Panc1 (cell line): ENCODE measurements at places on chromosomes 16 and 17. TPM values are rescaled to one million over a fixed set of nuclear protein-coding genes. Genes with fewer than 3 reads are reported as not detected.

- DNase-seq: no peak
These were observed 549 bp downstream of the TMEM238L start for GRCh38 chr17:10803350-10803749.

GRCh38 chr16:55056585-55057401, 126.1 kb downstream of the IRX5 start:
- DNase-seq: no peak

GRCh38 chr17:9021158-9021991, at the start of gene NTN1:
Gene NTN1 (plus strand): TSS chr17:9021510. CDS start chr17:9022374, 864 bp downstream.
- DNase-seq: no peak

DNA sequence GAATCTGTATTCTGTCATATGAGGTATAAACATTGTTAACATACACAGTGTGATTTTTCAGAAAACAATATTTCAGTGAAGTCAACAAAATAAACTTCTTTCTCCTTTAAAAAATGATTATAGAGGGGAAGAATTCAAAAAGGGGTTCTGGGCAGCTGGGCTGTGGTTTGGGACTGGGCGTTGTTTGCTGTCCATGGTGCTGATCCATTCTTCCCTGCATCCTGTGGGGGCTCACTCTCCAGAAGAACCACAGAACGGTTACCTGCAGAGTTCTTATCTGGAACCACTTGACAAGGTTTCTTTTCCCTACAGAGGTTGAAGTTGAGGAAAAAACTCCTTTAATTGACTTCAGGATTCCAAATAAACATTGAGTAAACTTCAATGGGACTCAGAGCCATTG, 1091.0 kb downstream of the CDH8 start:
- DNase-seq: no peak

DNA sequence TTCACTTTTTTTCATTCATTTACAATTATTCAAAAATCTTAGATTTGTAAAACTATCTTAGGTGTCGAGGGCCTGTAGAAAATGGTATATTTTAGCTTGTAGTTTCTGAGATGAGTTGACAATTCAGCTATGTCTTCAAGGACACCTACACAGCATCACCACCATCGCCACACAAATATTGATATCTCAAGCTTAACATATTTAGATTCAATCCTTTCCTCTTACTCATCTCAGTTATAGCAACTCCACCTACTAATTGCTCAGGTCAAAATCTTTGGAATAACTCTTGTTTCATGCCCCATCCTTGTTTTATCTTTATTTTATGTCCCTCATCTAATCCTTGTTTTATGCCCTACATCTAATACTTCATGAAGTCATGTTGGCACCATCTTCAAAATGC, 276.8 kb downstream of the CDH11 start:
- no peak for DNase-seq

GRCh38 chr17:65856865-65857264, 295.4 kb upstream of the AXIN2 start:
- DNase-seq: no peak

- no peak for DNase-seq
These were observed 291.1 kb downstream of the FOXL1 start for GRCh38 chr16:86869288-86870022.

GRCh38 chr17:58671969-58672368, 19.9 kb downstream of the TEX14 start:
- no peak for DNase-seq

- DNase-seq: peak; percentile 95
These were observed at the start of gene STAT3 for GRCh38 chr17:42388381-42389134. Gene STAT3 (minus strand): TSS chr17:42388442. CDS start chr17:42348516, 39,926 bp downstream.

- DNase-seq: no peak
These were observed 227.8 kb downstream of the ABCC12 start for GRCh38 chr16:47928008-47928407.

GRCh38 chr17:75153780-75154194, 525 bp downstream of the JPT1 start:
- no peak for DNase-seq

DNA sequence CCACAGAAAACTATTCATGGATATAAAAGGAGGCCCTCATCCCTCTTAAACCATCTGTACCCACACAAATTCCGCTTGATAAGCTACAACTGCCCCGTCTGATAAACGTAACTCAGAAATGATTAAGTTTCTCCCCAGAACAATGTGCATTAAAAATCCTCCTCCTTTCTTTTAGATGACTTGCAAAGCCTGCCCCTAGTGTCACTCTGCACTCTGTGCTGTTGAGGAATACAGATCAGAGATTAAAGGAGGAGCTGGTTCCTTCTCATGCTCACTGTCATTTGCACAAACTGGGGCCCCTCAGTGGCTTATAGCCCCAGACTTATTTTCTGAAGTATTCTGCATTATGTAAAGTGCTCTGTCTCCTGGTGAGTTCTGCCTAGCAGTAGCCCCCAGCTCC, 33.3 kb downstream of the CDRT15 start:
- no peak for DNase-seq

GRCh38 chr16:2468725-2469398, 2.2 kb upstream of the NTN3 start:
- DNase-seq: no peak

GRCh38 chr16:87507351-87508069, 14.7 kb upstream of the ZCCHC14 start:
- DNase-seq: no peak

DNA sequence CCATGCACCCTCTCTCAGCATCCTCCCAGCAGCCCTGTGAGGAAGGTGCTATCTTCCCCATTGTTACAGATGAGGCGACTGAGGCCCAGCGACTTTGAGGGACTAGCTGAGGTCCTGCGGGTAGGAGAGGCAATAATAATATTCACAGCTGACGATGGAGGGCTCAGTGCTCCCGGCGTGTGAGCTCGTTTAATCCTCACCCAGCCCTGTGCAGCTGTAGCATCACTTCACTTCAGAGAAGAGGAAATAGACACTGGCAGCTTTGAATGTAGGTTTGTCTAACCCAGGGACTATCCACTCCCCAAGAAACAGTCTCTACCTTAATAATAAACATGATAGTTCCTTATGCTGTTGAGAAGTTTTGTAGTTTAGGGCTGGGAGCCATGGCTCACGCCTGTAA, 21.6 kb downstream of the LASP1 start:
- DNase-seq: no peak

GRCh38 chr17:44568945-44569858, 11.9 kb downstream of the FZD2 start:
- no peak for DNase-seq

DNA sequence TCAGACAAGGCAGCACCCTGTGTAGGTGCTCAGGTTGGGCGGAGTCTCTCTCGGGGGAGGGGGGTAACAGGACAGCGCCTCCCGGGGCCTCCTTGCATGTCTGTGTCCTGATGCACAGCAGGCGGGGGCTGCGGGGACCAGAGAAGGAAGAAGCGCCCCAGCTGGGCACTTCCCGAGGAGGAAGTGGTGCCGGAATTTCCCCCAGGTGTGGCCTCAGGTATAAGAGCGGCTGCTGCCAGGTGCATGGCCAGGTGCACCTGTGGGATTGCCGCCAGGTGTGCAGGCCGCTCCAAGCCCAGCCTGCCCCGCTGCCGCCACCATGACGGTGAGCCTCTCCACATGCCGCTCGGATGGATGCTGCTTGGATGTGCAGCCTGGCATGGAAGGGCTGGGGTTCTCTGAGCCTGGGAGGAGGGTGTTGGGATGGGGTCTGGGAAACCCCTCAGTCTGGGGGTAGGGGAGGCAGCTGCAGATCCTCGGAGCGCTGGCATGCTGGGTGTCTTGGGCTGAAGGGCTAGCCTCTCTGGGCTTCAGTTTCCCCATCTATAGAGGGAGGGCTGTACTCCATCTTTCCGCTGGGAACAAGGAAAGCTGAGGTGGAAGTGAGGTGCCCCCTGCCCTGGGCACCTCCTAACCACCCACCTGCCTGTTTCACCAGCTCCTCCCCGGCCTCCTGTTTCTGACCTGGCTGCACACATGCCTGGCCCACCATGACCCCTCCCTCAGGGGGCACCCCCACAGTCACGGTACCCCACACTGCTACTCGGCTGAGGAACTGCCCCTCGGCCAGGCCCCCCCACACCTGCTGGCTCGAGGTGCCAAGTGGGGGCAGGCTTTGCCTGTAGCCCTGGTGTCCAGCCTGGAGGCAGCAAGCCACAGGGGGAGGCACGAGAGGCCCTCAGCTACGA, at the start of gene IL17C:
TSS of gene IL17C (plus strand) at position 250 of the 908 bp plus-strand sequence. CDS start at position 320, 70 bp downstream.
- DNase-seq: no peak

DNA sequence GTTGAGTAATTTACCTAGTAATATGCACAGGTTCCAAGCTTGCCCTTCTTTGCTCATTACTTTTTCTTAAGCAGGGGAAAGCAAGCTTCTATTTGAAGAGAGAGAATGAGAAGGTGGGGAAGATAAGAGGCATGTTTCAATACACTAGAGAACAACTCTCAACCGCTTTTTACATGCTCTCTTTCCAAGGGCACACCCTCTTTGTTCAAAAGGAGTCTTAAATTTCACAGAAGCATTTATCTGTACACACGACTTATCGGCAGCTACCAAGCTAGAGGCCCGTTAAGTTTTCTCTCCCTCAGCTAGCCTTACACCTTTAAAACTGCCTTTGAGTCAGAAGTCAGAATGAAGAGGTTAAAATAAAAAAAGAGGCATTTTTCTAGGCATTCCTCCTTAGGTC, 79.6 kb downstream of the STH start:
- no peak for DNase-seq

CHTF18 gene
- 118 TPM for total RNA-seq

RAD51D gene
- total RNA-seq: 25.9 TPM

BCO1 gene
- not detected for total RNA-seq

TEX19 gene
- total RNA-seq: 0.21 TPM

HOXB8 gene
- 45.9 TPM for total RNA-seq

NPIPA2 gene
- 3.9 TPM for total RNA-seq

CCL23 gene
- not detected for total RNA-seq

IGSF6 gene
- total RNA-seq: 0.23 TPM

XYLT1 gene
- 0.62 TPM for total RNA-seq

MYO1D gene
- 1.3 TPM for total RNA-seq

TPSD1 gene
- 0.26 TPM for total RNA-seq
